Right forelimb (tissue), 1 donor: ENCODE measurements at places on chromosomes 5 and 9.

DNA sequence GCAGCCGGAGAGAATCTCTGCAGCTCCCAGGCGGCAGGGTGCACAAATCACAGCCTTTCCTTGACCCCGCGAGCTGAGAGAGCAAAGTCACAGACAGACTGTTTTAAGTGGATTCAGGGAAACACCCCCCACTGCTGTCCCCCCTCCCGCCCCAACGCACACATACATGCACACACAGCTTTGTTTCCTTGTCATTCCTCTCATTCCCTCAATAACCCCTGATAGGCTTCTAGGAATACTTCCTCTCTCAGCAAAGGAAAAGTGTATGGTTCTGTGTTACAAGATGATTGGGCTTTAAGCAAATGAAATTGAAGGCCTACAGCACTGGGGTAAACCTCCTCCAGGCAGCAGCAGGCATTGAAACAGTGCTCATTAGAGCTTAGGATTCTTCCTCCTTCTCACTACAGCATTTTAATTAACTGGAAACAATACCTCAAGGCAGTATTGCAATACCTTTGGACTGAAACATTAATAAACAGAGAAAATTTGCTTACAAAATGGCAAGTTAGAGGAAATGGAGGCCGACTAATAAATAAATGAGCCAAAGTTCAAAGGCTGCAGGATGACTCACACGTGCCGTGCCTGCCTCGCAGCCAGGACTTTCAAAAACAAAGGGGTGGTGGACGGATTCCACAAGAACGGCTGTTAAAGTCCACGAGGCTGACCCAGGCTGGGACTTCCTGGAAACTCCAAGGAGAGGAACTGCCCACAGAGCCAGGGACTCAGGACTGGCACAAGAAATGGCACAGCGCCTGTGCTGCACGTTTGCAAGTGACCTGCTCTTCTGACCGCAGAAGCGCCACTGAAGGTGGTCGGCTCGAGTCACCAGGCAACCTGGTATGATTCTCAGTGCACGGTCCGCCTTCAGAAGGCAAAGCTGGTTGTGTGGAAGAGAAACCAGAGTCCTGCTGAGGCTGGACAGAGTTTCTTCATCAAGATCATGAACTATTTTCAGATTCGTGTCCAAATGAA is 236.2 kb downstream of the SYK start:
- peak; percentile 40 for DNase-seq

DNA sequence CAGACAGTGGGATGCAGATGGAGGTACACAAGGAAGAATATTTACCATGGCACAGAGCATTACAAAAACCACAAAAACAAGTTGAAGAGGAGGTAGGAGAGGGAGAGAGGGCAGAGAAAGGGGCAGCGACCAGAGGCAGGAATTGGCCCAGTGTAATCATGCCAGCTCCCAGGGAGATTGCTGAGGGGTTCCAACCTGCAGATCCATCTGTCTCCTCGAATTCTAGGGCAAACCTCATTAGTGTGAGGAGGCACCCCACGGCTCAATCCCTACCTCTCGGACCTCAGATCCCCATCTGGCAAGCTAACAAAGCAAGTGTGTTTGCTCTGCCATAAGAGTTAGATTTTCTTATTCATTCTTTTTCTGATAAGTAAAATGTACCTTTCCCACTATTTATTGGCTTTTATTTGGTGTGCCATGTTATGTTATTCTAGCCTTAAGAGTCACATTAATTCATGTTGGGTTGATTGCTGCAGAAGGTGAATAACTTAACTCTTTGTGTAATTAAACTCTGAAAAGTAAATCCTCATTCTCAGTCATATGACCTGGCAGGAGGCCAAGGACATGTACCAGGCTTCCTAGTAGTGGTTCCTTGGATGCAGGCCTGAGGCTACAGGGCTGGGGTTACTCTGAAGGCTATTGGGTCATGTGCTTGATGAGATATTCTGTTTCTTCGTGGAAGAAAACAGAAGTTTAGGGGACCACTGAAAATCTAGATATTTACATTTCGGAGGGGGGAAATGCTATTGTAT is 315.2 kb upstream of the ATP10B start:
- DNase-seq, result no peak

GRCh38 chr5:93571114-93571949 is 9.7 kb downstream of the NR2F1-AS1 start:
- DNase-seq, result no peak

DNA sequence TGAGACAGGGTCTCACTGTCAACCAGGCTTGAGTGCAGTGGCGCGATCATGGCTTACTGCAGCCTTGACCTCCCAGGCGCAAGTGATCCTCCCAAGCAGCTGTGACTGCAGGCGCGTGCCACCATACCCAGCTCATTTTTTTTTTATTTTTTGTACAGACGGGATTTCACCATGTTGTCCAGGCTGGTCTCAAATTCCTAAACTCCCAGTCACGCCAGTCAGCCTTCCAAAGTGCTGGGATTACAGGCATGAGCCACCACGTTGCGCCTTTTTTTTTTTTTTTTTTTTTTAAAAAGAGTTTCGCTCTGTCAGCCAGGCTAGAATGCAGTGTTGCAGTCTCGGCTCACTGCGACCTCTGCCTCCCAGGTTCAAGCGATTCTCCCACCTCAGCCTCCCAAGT is 27.1 kb upstream of the SRP19 start:
- no peak for DNase-seq

DNA sequence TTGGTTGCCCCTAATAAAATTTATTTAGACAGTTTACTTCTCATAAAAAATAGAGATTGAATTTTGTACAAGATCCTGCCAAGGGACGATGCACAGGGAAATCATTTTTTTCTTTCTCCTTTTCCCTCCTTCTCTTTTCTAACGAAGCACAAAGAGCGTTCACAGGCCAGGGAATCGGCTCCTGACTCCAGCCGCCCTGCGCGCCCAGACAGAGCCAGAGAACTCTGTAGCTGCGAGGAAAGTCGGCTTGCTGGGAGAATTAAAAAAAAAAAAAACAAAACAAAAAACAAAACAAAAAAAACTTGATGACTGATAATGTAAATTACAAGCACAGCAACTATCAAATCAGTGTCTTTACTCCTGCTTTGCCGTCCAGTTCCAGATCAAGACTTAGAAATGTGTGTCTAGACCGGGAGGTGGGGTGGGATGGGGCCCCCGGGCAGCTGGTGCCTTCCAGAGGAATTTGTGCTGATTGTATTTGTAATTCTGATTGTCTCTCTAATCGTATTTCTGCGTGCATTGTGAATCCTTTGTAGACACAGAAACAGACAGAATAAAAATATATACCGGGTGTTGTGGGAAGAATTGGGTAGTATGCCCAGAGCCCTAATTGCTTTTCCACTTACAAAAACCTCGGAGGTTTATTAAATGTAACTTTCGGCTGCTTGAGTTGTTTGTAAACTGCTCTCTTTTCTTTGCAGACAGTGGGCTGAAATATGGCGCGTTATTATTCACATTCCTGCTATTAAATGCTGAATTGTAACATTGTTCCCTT is 3.6 kb upstream of the OTP start:
- DNase-seq, result peak; percentile 53

DNA sequence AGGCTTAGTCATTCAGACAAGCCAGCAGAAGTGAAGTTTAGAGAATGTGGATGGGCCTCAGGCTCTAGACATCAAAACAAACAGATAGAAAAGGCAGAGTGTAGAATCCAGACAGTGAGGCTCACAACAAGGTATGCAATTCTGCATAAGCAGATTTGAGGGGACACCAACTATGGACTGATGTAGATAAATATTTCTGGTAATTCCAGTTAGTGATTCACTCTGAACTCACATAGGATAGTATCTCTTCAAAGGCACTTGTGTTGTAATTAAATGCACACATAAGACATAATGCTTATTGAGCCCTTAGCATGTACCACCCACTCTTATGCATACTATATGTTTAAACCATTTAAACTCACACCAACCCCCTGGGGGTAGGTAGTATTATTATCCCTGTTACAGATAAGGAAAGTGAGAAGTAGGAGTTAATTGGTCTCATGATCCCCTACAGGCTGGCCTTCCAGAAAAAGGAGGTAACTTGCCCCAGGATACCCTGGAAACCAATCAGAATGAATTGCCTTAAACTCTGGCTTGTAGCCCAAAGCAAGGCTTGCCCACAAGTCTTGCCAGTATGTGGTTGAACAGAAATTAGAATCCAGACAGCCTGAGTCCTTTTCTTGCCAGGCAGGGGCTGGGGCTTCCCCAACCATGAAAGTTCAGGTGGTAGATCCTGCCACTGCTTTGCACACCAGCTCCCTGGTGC is 39.5 kb upstream of the HSPB3 start:
- no peak for DNase-seq

GRCh38 chr5:62732677-62733121 is 154.1 kb downstream of the LRRC70 start:
- DNase-seq, result no peak
